ENCODE measurements at places on chromosomes 2 and 18.

GRCh38 chr2:236768393-236769140 lies 198.9 kb downstream of the ACKR3 start:
- DNase-seq, result no peak

DNA sequence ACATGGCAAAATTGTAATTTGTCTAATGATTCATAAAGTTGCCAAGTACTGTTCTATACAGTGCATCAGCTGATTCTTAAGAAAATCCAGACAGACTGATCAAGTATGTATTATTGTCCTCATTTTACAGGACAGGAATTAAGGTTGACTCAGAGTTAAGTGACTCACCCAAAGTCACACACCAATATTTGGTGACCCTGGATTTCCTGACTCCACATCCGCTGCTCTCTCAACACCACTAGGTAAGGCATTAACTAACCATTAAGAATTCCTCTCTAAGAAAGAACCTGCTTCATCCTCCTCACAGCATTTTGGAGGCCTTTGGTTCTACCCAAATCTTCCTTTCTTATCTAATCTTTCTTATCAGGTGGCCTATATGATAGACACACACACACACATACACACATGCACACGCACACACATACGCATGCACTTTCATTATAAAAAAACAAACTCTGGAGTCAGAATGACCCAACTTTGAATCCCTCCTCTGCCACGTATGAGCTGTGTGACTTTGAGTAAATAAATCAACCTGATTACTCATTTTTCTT lies 150.8 kb downstream of the ANKRD44 start:
- no peak for DNase-seq

DNA sequence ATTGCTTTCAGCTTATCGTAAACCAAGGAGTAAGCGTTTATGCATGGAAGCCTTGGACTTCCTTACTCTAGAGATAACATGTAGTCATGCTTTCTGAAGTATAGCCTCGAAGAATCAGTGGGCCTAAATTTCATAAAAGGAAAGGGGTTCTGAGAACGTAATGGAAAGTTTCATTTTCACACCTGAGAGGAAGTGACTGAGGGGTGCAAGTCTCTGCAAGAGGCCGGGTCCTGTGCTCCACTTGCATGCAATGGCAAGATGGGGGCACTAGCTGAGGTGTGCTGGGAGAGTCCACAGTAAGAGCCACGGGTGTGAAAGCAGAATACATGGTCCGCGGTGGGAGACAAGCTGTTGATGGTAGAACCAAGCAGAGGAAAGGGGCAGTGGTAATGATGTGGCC lies 36.5 kb upstream of the C1D start:
- DNase-seq, result no peak

- no peak for DNase-seq
Observed at GRCh38 chr18:9091066-9091476, 11.4 kb upstream of the NDUFV2 start.

- no peak for DNase-seq
Observed at GRCh38 chr2:213129311-213129710, 22.1 kb downstream of the IKZF2 start.

GRCh38 chr2:43749583-43749982 lies 24.3 kb upstream of the DYNC2LI1 start:
- DNase-seq, result no peak

- no peak for DNase-seq
Observed at GRCh38 chr2:177579486-177580036, 187.0 kb downstream of the AGPS start.

DNA sequence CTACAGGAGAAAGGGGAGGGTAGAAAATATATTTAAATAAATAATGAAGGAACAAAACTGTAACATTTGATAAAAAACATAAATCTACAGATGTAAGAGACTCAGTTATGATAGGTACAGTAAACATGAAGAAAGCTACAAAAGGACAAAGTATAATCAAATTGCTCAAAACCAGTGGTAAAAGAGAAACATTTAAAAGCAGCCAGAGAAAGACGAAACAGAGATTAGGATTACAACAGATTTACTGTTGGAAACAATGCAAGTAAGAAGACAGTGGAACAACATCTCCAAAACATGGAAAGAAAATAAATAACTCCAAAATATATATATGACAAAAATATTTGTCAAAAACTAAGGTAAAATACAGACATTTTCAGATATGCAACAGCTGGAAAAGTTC lies 307.7 kb upstream of the REV1 start:
- no peak for DNase-seq

All from NCI-H345 (cell line).